NCI-H1417 (cell line): ENCODE measurements at places on chromosomes 6 and 20.
A peak's percentile ranks its signal among the peaks of the same experiment; 100 is the strongest.

- DNase-seq: no peak
Observed at GRCh38 chr20:40104959-40105358, 584.1 kb downstream of the MAFB start.

DNA sequence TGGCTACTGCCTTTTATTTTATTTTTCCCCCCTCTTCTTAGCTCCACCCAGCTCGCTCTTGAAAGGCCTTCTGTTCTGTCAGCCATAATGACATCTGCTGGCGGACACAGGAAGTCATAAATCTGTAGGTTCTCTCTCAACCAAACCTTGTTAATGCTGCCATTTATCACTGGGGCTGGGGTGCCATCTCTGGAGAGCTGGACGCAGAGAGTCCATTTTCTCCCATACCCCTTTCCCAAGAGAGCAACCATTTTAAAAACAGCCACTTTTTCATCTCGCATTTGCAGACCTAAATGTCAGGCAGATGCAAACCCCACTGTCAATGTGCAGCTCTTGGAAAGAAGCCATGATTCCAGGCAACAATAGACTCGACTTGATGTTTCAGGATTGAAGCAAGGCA lies 13.0 kb upstream of the TSHZ2 start:
- peak; percentile 87 for DNase-seq

DNA sequence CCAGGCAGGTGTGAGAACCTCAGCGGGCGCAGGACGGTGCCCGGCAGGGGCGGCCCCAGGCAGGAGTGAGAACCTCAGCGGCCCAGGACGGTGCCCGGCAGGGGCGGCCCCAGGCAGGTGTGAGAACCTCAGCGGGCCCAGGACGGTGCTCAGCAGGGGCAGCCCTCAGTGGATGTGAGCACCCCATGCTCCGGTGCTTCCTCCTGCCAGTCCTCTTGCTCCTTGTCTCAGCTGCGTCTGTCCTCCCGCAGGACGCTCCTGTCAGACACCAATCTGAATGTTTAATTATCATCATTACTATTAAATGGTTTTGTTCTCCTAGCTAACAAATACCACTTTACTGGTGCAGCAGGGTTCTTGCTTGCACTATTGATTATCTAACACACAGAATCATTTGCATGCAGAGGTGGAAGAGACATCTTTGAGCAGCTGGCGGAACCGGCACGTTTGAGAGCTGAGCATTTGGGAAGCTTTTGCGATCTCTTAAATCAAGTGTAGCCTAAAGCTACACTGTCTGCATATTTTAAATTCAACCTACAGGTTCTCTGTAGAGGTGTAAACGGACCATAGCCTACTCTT lies 39.4 kb upstream of the DACT2 start:
- no peak for DNase-seq

DNA sequence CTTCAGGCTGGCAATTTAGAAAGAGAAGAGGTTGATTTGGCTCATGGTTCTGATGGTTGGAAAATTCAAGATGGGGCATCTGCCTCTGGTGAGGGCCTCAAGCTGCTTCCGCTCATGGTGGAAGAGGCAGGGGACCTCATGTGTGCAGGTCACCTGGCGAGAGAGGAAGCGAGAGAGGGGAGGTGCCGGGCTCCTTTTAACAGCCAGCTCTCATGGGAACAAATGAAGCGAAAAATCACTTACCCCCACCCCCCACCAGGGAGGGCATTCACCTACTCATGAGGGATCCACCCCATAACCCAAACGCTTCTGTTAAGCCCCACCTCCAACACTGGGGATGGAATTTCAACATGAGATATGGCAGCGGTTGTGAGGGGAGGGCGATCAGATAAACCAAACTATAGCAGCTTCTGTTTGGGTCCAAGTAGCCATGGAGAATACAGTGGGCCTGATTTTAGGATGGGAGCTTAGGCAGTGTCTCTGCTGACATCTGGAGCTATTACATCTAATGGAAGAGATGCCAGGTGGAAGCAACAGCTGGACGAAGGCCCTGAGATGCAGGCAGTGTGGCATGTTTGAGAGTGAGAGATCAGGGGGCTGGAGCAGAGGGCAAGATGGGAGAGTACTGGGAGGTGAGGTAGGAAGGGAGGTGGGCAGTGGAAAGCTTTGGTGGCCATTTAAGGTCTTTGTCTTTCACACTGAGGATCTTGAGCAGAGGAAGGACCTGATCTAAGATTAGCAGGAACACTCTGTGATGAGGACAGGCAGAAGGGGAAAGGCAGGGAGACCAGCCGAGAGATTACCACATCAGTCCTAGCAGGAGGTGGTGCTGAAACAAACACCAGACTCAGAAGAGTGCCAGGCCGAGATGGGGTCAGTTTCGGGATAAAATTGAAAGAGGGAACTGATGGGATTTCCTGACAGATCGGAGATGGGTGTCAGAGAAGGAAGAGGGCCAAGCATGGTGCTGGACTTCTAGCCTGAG lies 161.8 kb downstream of the NFATC2 start:
- DNase-seq: no peak

DNA sequence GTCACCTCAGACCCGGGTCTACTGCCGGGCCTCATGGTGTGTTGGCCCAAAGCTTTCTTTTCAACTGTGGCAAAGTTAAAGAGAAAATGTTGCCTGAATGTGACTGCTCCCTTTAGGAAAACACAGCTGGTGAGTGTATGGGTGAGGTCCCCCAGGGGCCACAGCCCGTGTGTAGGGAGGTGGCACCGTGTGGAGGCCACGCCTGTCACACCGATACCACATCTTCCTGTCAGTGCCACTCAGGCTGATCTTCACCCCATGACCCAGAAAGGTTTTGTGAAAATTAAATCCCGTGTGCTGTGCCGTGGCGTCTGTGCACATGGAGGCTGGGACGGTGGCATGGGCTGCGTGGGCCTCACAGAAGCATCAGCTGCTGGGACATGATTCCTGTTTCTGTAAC lies 10.7 kb upstream of the ADRM1 start:
- DNase-seq: no peak

GRCh38 chr6:37654727-37655500 lies 42.8 kb downstream of the MDGA1 start:
- DNase-seq: no peak

DNA sequence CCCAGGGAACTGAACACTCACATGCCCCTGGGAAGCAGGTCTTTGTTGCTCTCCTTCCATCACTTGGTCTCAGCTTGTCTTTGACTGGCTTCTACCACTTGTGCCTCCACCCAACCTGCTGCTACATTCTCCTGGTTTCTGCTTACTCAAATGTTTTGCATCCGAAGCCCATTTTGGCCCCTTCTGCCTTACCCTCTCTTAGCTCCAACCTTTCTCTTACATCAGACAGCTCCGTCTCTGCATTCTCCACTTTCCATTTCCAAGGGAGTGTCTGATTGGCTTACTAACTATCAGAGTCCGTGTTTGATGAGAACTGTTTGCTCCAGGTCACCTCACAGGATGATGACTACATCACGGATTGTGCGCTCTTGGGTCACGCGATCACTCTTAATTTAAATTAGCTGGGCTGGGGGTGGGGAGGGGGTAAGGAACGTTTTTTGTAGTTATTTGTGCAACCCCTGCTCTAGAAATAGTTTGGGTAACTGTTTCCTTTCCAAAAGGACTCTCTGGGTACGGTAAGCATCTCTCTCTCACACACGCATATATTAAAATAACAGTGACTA lies 844 bp upstream of the ABRACL start:
- peak; percentile 72 for DNase-seq

DNA sequence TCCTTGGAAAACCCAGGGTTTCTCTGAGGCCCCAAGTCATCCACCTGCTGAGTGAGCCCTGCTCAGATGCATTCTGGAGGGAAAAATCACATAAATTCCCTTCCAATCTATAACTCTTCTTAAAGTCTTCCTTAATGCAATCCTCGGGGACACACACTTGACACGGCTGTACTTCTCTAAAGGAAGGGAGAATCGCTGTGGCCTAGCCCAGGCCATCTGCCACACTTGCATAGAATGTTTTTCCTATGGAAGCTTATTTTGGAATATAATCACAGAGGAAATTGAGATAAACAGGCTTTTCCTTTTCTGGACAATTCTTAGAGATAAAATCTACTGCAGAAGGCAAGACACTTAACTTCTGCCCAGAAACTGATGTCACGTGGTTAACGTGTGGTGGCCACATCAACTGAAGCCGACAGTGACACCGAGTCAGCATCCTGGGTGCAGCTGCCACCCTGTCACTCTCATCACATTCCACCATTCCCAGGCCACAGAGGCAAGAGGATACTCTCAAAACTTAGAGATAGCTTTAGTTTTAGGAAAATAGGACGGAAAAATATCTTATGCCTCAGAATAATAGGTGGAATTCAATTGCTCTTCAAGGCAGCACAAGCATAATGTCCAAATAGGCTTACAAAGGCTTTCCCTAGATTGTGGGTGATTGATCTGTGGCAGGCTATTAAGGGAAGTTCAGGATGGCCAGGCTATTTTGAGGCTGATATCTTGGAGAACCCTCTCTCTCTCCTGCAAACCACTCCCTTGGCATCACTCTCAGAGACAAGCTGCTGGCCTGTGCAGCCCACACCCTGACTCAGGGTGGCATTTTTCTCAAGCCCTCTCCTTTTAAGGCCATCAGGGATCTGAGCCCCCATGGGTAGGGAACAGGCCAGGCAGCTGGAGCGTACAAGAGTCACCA lies 29.6 kb downstream of the PSMB1 start:
- no peak for DNase-seq

GRCh38 chr20:53083411-53083810 lies 111.3 kb downstream of the TSHZ2 start:
- no peak for DNase-seq

DNA sequence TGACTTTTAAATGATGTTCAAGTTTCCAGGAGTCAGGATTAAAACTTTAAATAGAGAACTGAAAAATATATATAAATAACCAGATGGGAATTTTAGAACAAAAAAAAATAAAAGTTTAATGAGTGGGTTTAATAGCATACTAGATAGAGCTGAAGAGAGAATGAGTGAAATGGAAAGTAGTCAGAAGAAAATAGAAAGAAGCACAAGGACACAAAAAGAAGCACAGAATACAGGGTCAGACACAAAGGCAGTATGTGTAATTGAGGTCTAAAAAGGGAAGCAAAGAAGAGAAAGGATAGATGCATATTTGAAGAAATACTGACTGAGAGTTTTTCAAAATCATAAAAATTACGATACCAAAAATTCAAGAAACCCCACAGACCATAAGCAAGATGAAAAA lies 159.8 kb upstream of the FERMT1 start:
- no peak for DNase-seq

GRCh38 chr6:3809515-3809891 lies 39.7 kb upstream of the FAM50B start:
- DNase-seq: no peak

DNA sequence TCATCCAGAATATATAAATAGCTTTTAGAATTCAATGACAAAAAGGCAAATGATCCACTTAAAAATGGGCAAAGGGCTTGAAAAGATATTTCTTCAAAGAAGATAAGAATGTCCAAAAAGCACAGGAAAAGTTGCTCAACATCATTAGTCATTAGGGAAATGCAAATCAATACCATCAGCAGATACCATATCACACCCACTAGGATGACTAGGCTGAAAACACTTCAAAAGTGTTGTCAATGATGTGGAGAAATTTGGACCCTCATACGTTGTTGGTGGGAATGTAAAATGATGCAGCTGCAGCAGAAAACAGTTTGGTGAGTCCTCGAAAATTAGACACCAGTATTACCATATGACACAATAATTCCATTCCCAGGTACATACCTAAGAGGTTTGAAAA lies 303.6 kb upstream of the SLC35B3 start:
- DNase-seq: no peak

GRCh38 chr6:111456208-111456607 lies 26.8 kb downstream of the REV3L start:
- DNase-seq: no peak
